ENCODE measurements at places on chromosomes 6 and 20.

DNA sequence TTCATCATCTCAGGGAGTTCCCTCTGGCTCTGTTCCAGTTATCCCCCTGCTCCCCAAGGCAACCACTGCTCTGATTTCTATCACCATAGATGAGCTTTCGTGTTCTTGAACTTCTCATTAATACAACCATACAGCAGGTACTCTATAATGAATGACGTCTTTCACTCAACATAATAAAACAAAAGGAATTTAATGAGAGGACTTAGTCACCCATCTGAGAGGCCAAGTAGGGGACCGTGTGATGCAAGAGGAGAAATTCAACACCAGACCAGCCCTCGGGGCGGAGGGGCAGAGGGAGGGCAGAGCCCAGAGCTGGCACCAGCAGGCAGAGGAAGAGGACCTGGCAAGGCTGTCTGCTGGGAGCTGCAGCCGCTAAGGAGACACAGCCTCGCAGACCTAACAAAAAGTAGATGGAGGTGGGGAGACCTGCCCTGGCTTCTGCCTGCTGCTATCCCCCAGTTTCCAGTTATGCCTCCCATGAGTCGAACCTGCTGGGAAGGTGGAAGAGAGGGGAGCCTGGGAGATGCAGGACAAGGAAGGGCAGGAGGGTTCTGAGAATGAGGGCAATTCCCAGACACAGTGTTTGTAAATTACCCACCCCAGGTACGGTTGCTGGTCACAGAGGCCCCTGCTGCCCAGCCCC, 13.8 kb downstream of the CCN5 start:
- no peaks in the 10 kb centered on the region for H3K4me1 ChIP-seq
- no peak overlapping the region for H3K27ac ChIP-seq
- DNase-seq = no peak
- no peaks in the 10 kb centered on the region for H3K36me3 ChIP-seq

GRCh38 chr6:46953921-46954320, 32.2 kb upstream of the ADGRF5 start:
- peaks cover 2% of the 10 kb centered on the region for H3K4me1 ChIP-seq
- H3K4me3 ChIP-seq = no peak overlapping the region
- no peak for DNase-seq
- no peak overlapping the region for H3K27ac ChIP-seq
- H3K36me3 ChIP-seq = no peaks in the 10 kb centered on the region

DNA sequence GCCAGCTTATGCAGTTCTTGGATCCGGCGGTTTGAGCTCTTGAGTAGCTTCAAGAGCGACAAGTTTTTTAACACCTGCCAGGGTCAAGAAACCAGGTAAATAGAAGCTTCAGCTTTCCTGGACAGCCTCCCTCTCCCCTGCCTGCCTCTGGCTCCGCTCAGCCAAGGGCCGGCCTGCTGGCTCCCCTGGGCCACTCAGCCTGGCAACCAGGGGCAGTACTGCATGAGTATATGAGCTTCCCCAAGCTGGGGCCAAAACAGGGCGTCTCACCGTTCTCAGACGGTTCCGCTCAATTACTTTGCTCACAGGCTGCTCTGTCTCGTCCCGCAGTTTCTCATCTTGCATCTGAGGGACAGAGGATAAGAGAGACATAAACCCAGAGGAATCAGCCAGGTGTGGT, 856 bp downstream of the TP53TG5 start:
- no peaks in the 10 kb centered on the region for H3K4me1 ChIP-seq
- H3K27me3 ChIP-seq = peaks cover 5% of the 10 kb centered on the region
- DNase-seq = no peak
- no peak overlapping the region for H3K27ac ChIP-seq
- no peak overlapping the region for H3K4me3 ChIP-seq

DNA sequence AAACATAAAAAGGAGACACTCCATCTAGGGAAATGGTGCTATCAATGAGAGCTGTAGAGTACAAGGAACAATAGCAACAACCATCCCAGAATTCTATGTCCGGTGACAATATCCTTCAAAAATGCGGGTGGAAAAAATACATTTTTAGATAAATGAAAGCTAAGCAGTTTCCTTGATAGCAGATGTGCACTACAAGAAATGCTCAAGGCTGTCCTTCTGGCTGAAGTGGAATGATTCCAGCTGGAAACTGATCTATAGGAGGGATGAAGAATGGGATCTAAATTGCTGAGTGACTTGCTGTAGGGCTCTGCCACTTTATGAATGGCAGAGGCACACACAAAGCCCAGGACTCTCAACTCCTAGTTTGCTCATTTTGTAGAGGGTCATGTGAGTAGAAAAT, 763.1 kb downstream of the C6orf118 start:
- no peak for DNase-seq
- no peak overlapping the region for H3K4me3 ChIP-seq
- H3K27ac ChIP-seq = no peak overlapping the region
- H3K27me3 ChIP-seq = no peaks in the 10 kb centered on the region
- no peaks in the 10 kb centered on the region for H3K4me1 ChIP-seq

DNA sequence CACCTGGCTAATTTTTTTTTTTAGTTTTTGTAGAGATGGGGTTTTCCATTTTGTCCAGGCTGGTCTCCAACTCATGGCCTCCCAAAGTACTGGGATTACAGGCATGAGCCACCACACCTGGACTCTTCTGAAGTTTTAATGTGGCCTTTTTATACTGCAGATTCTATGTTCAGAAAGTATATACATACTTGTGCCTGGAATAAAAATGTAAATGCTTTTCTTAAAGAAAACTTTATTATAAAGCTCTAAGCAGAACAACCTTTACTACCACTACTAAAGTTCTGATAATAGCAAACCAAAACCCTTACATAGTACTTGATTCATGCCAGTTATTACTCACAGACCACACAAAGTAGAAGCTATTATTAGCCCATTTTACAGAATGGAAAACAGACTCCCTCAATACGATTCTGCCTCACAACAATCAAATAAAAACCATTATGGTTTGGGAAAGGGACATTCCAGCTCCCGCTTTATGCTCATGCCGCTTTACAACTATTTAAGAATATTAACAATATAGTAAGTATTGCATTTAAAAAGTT, 5.3 kb downstream of the PHIP start:
- H3K4me1 ChIP-seq = peaks cover 5% of the 10 kb centered on the region
- no peak overlapping the region for H3K27ac ChIP-seq
- DNase-seq = no peak
- no peak overlapping the region for H3K4me3 ChIP-seq

Data from neuronal stem cell (in vitro differentiated cells).